Suppressor macrophage treated with lipopolysaccharide for 1 hour (primary cell): ENCODE measurements at places on chromosomes 16 and 17.
A peak's percentile ranks its signal among the peaks of the same experiment; 100 is the strongest.

- no peak for DNase-seq
Measured at GRCh38 chr16:57697896-57698537, 3.4 kb downstream of the DRC7 start.

DNA sequence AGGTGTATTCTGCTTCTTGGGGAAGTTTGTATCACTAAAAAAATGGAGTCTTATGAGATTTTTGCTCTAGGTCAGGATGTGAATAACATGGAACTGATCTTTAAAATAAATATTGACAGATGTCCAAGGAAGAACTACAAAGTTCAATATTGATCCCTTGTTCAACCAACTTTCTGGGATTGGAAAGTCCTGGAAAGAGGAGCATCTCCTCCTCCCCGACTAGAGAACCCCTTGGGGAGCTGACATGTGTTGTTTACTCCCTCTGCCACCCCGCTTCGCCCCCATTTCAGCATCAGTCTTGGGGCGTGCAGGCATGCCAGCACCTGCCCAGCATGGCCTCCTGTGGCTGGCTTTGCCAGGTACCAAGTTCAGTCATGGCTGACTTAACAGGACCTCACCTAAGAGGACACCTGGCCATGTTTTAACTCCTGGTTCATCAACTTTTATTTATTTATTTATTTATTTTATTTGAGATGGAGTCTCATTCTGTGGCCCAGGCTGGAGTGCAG lies 33.8 kb downstream of the PMFBP1 start:
- DNase-seq, result no peak

DNA sequence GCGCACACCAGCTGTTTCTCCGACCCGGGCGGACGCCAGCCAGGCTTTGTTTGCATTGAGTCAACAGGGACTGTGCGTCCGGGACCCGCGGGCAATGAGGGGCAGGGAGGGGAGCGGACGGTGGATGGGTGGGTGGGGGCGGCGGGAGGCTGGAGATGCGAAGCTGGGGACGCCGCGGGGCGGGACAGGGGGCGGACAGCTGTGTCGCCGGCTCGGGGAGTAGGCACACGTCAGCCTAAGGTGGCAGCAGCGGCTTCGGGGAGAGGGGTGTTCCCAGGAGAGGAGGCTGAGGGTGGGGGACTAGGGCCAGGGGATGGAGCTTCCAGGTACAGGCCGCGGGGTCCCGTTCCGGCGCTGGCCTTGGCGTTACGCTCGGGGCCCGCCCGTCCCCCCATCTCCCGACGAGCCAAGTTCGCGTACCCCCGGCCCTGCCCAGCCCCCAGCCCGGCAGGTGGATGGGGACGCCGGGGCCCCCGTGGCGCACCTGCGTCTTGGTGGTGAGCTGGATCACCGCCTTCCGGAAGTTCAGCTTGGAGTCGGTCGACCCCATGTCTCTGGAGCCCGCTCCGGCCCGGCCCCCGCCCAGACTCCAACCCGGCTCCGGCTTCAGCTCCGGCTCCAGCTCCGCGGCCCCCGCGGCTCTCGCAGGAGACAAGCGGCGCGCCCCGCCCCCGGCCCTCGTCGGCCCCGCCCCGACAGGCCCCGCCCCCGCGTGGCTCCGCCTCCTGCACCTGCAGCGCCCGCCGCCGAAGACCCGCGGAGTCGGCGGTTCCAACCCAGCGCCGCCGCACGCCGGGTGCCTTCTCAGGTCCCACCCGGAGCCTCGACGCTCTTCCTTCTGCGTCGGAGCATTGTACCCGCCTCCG lies at the start of gene HID1:
TSS of gene HID1 (minus strand) at position 653 of the 866 bp plus-strand sequence. CDS start at position 550, 103 bp downstream.
- peak; percentile 50 for DNase-seq

- DNase-seq, result peak; percentile 59
Measured at GRCh38 chr16:88561485-88562359, 8.5 kb upstream of the ZC3H18 start.

DNA sequence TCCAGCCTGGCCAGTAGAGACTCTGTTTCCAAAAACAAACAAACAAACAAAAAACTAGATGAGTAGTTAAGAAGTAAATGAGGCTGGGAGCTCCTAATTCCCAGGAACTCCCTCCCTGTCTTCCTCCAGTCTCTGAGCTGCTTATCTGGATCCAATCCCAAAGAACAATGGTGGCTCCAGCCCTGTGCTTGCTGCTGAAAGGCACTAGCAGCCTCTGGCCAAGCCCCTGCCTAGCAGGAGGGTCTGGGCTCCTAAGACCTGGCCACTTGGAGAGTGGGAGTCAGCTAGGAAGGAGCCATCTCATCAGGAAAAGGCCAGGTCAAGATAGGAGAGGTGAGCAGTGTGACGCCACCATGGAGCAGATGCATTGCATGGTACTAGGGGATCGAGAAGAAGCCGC lies 14.3 kb upstream of the SLC35B1 start:
- no peak for DNase-seq

GRCh38 chr16:61797296-61797795 lies 238.9 kb downstream of the CDH8 start:
- DNase-seq, result no peak

DNA sequence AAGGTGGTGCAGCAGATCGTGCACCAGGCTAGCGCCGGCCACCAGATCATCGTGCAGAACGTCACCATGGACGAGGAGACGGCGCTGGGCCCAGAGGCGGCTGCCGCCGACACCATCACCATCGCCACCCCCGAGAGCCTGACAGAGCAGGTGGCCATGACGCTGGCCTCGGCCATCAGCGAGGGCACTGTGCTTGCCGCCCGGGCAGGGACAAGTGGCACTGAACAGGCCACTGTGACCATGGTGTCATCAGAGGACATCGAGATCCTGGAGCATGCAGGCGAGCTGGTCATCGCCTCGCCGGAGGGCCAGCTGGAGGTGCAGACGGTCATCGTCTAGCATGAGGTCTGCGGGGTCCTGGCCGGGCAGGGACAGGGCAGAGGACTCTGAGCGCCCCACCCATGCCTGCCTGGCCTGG lies 1.0 kb upstream of the DNASE1L2 start:
- no peak for DNase-seq

DNA sequence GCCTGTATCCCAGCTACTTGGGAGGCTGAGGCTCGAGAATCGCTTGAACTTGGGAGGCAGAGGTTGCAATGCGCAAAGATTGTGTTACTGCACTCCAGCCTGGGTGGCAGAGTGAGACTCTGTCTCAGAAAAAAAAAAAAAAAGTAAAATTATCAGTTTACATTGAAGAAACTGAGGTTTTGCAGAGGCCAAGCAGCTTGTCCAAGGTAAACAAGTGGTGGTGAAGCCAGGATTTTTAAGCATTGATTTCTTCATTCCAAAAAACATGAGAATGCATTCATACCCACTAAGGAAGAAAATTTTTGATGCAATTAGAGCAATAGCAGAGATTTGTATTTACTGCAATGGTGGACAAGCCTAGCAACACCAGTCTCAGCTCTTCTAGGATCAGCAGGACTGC lies 52.7 kb downstream of the CENPV start:
- DNase-seq, result no peak

DNA sequence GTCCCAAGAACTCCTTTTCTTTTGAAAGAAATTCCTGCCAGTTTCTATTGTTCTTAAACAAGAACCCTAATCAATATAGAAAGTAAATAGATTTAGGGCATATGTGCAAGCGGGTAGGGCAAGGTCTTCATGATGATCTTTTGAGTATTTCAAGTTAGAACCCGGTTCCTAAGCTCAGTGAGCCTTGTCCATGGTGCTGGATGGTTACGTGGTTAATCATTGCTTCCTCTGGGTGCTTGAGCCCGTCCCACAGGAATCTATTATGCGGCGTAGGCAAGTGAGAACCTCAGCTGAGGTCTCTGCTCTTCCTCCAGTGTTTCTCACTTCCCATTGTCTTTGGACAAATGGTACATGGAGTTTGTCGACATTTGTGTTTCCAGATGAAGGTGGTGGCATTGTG lies 580.8 kb upstream of the EEF2KMT start:
- DNase-seq, result no peak

DNA sequence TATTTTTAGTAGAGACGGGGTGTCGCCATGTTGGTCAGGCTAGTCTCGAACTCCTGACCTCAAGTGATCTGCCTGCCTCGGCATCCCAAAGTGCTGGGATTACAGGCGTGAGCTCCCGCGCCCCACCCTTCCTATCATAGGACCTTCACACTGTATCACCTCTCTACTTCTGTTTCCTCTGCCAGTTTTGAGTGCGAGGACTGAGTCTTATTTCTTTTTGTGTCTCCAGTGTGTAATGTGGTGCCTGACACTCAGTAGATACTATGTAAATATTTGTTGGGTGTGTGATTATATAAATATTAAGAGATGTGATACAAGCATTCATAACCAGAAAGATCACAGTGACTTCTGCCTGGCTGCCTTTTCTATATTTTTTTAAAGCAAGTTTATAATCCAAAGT lies 10.5 kb downstream of the PRKCA start:
- DNase-seq, result no peak

DNA sequence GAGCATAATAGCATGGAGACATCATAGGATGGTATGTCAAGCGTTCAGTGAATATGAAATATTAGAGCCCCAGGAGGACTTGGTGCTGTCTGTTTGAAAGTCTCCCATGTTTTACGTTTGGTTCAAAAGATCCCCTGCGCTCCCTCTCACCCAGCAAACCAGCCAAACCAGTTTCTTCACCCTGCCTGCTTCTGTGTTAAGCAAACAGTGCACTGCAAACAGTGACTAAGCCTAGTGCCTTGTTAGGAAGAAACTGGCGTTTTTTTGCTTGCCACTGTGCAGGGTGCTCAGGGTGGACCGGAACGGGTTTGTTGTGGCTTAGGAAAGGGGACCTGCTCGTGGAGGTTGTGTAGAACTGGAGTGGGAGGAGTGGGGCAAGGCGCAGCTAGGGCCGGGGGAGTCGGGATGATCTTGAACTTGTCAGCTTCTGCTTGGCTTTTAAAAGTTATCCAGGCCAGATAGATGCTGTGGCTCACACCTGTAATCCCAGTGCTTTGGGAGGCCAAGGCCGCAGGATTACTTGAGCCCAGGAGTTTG lies 7.7 kb downstream of the CDH1 start:
- no peak for DNase-seq
